T-helper 1 cell (primary cell): ENCODE measurements at places on chromosomes 6 and 20.

DNA sequence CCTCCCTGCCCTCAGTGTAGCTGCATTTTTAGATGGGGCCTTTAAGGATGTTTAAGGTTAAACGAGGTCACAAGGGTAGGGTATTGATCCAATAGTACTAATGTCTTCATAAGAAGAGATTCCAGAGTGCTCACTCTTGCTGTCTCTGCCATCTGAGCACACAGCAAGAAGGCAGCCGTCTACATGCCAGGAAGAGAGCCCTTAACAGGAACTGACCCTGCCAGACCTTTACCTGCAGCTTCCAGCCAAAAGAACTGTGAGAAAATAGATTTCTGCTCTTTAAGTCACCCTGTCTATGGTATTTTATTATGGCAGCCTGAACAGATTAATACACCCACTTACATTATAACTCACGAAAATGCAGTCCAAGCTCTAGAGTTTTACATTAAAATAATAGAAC lies 685.3 kb upstream of the MARCKS start:
- DNase-seq, result no peak

DNA sequence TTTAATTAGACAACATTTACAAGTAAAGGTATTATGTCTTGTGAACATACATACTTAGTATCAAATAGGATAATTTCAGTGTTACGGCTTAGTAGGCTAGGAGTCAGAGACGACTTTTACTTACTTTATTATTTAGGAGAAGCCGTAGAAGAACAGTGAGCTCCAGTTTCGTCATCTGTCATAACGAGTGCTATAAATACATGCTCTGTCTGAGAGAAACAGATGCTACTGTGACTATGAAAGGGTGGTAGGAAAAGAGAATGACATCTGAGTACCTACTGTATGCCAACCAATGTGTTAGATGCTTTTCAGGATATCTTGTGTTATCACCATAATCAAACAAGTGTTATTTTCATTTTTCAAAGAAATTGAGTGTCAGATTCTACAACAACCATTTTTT lies 119.0 kb downstream of the EYA4 start:
- DNase-seq, result no peak

GRCh38 chr6:22308939-22309338 lies 12.1 kb upstream of the PRL start:
- DNase-seq, result no peak

DNA sequence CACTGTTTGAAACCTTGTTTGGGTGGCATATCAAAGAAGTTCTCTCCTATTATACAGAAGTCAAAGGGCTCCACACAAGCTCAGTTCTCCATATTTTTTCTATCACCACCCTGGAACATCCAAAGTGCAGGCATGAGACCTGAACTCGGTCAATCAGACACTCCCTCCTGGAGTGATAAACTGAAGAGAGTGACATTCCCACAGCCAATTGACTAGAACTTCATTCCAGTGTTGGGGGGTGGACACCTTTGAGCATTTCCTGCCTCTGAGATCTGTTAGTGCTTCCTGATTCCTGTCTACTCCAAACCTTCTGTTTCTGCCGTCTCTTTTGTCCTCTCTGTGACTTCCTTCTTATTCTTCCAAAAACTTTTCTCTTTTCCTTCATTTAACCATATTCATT lies 220.7 kb upstream of the NOX3 start:
- DNase-seq, result no peak

DNA sequence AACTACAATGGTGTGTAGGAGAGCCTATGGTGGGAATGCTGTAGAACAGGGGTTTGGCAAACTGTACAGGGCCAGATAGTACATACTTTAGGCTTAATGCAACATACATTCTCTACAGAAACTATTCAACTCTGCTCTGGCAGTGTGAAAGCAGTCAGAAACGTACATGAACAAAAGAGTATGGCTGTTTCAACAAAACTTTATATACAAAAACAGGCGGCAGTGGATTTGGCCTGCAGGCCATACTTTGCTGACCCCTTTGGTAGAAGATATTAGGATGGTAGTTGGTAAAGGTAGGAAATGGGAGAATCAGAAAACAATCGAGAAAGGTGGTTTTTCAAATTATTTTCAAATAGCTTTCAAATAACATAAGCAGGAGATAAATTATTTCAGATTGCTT lies 24.8 kb downstream of the FUCA2 start:
- DNase-seq, result no peak

DNA sequence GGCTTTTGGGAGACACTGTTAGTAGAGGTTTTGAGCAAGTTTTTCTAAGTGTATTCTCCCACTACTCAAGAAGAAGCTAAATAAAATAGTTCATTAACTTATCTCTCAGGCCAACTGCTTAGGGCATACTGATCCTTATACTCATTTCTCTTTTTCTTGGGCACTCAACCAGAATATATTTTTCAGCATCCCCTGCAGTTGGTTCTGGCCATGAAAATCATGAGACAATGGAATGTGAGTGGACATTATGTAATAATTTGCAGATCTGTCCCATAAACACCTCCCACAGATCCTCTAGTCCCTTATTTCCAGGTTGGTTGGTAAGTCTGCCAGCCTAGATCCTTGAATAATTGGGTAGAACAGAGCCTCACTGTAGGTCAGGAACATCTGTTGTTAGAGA lies 136.7 kb downstream of the AIG1 start:
- no peak for DNase-seq

GRCh38 chr6:147486683-147487082 lies 21.8 kb upstream of the SAMD5 start:
- DNase-seq, result no peak

GRCh38 chr6:105120570-105120969 lies 59.2 kb downstream of the POPDC3 start:
- DNase-seq, result no peak

DNA sequence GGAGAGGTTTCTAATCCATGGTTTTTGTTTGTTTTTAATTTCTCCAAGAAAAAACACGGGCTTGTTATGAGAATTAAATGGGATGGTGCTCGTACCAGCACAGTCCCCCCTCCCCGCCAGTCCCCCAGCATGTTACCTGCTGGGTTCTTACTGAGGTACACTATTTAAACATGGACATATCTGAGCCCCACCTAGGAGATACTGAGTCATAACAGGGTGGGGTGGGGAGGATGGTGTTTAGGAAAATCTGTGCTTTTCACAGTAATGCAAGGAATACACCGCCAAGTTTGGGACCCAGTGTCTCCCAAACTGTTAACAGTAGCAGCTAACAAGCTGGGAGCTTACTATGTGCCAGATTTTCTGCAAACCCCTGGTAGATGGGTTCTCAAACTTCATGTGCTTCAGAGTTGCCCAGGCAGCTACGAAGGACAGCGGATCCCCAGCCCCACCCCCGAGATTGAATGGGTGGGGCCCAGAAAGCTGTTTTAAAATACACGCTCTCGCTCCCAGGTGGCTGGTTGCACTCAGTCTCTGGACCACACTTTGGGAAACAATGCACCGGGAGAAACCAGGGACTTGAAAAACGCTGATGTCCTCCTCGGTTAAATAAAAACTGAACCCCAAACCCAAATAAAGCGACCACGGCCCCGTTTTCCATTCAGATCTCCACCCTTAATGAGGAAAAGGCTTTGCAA lies 995 bp downstream of the ZFP64 start:
- no peak for DNase-seq

DNA sequence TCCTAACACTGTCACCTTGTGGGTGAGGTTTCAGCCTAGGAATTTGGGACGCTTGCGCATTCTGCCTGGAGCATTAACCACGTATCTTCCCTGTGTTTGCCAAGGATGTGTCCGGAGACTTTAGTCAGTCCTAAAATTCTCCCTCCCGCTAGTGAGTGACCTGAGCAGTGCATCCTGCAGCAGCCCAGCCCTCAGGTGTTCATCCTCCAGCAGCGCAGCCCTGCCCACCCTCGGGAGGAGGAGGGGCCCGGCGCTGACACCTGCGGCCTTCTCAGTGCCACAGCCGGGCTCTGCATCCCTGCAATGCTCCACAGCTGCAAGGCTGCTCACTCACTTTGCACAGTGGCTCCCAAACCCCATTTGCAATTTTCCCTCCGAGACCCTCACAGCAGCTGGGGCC lies 79.5 kb downstream of the ERMARD start:
- DNase-seq, result no peak

DNA sequence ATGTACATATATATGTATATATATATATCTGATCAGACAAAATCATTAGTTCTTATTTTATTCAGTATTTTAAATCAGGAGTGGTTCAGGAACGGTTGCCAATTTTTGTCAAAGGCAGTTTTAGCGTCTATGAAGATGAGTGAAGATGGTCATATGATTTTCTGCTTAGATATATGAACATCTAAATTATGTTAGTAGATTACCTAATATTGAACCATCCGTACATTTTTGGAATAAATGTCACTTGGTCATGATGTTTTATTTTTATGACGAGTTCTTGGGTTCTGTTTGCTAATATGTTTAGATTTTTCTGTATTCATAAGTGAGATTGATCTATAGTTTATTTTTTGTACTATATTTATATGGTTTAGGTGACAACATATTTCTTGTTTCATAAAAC lies 3.3 kb downstream of the TMEM244 start:
- no peak for DNase-seq

DNA sequence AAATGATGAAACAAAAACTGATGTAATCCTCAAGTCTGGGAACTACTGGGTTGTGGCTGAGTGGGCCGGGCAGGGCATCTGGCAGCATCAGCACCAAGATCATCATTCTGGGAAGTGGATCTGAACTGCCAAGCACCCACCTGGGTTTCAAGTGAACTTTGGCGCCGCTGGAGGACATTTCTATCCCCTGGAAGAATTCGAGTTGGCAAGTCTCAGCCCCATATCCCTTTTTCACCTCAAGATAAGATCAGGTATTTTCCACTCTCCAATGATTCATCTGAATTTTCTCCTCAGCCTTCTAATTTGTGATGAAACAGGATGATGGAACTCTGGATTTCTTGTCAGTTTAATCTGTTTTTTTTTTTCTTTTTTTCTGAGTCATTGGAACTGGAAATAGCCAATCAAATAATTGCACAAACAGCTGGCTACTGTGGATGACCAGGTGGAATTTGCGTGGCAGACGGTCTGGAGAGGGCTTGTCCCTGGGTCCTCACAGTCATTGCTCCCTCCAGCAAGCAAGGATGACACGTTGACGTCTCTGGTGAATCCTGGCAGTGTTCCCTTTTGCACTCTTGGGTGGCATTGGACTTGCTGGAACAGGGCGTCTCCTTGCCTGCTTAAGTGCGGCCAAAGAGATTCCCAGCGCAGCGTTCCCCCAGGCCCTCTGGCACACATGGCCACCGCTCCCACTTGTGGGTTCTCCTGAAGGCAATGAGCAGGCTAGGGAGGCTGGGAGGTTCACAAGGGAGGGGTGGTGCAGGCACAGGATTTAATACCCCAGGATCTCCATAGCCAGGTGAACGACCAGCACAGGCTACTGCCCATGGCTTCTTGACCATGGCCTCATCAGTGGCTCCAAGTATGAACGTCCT lies 80.4 kb downstream of the DHX35 start:
- DNase-seq, result no peak

DNA sequence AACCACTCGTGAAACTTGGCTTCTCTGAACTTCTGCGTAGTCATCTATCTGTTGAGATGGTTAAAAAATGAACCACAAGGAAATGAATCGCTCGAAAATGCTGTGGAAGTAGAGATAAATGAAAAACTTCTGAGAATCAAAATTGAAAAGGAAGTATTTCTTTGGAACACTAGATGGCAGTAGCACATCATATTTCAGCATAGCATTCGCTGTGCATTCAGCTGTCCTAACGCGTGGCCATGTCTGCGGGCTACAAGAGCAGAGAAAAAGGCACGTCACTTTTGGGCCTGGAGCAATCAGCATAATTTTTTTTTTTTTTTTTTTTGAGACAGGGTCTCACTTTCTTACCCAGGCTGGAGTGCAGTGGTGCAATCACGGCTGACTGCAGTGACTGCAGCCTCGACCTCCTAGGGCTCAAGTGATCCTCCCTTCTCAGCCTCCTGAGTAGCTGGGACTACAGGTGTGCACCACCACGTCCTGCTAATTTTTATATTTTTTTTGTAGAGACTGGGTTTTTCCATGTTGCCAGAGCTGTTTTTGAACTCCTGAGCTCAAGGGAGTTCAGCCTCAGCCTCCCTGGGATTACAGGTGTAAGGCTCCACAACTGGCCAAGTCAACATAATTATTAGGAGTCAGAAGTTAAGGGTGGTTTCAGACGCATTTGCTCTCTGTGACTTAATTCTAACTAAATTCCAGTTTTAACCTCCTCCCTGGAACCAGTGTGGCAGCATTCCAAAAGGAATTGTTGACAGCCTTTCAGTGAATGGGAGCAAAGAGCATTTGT lies 8.8 kb upstream of the PERP start:
- peak; percentile 38 for DNase-seq

GRCh38 chr20:1855109-1855508 lies 40.1 kb upstream of the SIRPA start:
- DNase-seq, result no peak

- DNase-seq, result no peak
These were observed 21.8 kb downstream of the PARD6B start for GRCh38 chr20:50753152-50753551.

GRCh38 chr20:21559305-21559704 lies 45.4 kb upstream of the NKX2-2 start:
- no peak for DNase-seq
